ENCODE measurements at places on chromosomes 1 and 21. TPM values are rescaled to one million over a fixed set of nuclear protein-coding genes. Genes with fewer than 3 reads are reported as not detected.
A peak's percentile ranks its signal among the peaks of the same experiment; 100 is the strongest.

GRCh38 chr1:195294911-195295310, 1313.3 kb downstream of the KCNT2 start:
- H3K4me3 ChIP-seq = no peak overlapping the region
- H3K36me3 ChIP-seq = no peaks in the 10 kb centered on the region
- no peak overlapping the region for H3K27ac ChIP-seq
- H3K4me1 ChIP-seq = no peaks in the 10 kb centered on the region
- H3K27me3 ChIP-seq = no peaks in the 10 kb centered on the region

GRCh38 chr1:10663678-10664035, 132.8 kb downstream of the CASZ1 start:
- H3K4me3 ChIP-seq = peak overlapping the region; percentile 33
- H3K36me3 ChIP-seq = peaks cover 18% of the 10 kb centered on the region
- H3K27ac ChIP-seq = peak overlapping the region; percentile 76
- no peak for DNase-seq
- no peaks in the 10 kb centered on the region for H3K27me3 ChIP-seq
- H3K4me1 ChIP-seq = peaks cover 56% of the 10 kb centered on the region

GRCh38 chr1:77271852-77272580, 9.8 kb upstream of the AK5 start:
- no peak overlapping the region for H3K27ac ChIP-seq
- H3K4me3 ChIP-seq = no peak overlapping the region
- H3K36me3 ChIP-seq = no peaks in the 10 kb centered on the region
- no peak for DNase-seq

DNA sequence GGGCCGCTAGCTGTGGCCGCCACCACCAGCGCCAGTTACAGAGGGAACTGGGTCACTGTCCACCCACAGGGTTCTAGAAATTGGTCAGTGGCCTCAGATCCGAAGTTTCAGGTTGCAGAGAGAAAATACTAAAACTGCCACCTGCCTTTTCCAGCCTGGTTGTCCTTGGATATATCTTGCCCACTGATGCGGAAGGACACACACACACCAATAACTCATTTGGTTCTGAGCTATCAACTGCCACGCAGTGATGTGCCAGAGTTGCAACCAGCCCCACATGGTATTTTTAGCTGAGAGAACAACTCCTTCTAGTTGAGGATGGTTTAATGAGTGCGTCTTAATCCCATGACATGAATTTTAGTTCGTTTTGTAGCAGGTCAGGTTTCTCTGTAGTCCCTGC, 68.1 kb downstream of the SH3BGR start:
- no peak for DNase-seq
- no peaks in the 10 kb centered on the region for H3K27me3 ChIP-seq
- H3K36me3 ChIP-seq = no peaks in the 10 kb centered on the region

DNA sequence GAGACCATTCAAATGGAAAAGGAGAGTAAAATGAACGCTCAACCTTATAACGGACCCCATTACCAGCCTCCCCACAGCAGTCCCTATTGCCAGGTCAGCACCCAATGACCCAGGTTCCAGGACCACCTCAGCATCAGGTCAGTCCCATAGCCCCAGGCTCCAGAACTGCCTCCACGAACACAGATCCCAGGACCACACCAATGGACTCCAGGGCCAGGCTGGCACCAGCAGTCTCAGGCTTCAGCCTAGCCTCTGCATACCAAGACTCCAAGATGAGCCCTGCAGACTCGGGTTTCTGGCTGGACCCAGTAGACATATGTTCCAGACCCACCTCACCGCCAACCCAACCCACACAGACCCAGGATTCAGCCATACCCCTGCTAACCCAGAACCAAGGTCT, 625.0 kb upstream of the RGS18 start:
- no peaks in the 10 kb centered on the region for H3K4me1 ChIP-seq
- no peaks in the 10 kb centered on the region for H3K36me3 ChIP-seq
- no peak for DNase-seq
- H3K27ac ChIP-seq = no peak overlapping the region
- H3K4me3 ChIP-seq = no peak overlapping the region

DNA sequence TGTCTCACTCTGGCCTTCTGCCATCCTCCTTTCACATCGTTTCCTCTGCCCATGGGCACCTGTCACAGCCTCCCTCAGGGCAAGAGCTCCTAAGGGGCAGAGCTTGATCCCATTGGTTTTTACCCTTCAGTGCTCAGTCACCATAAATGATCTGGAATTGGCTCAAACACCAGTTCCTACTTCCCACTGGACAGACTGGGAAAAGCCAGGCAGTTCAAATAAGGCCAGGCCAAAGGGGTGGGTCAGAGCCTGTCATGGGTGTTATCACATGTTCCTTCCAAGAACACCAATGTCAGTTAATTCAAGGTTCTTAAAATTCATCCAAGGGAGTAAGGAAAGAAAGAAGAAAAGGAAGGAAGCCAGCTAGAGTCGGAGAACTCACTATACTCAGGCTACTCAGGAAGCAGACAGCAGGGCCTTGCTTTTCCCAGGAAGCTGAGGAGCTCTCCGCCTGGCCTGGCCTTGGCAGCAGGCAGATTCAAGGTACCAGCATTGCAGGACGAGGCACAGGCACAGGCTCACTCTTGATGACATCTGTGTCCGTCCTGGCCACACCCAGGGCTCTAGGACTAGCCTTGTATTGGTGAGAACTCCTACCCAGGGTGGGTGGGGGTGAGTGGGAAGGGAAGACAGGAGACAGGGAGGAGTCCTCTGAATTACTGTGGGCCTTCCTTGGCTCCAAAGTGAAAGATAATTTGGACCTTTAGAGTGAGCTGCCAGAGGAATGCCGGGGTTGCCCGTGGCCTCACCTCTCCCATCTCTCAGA, 32.2 kb upstream of the ARTN start:
- no peak overlapping the region for H3K27ac ChIP-seq
- H3K4me3 ChIP-seq = no peak overlapping the region
- peaks cover 29% of the 10 kb centered on the region for H3K36me3 ChIP-seq
- H3K27me3 ChIP-seq = no peaks in the 10 kb centered on the region
- H3K4me1 ChIP-seq = no peaks in the 10 kb centered on the region

GRCh38 chr1:159856576-159856975, 5.9 kb downstream of the VSIG8 start:
- no peaks in the 10 kb centered on the region for H3K36me3 ChIP-seq
- no peak for DNase-seq
- no peak overlapping the region for H3K27ac ChIP-seq
- no peak overlapping the region for H3K4me3 ChIP-seq
- peaks cover 67% of the 10 kb centered on the region for H3K4me1 ChIP-seq
- no peaks in the 10 kb centered on the region for H3K27me3 ChIP-seq

DNA sequence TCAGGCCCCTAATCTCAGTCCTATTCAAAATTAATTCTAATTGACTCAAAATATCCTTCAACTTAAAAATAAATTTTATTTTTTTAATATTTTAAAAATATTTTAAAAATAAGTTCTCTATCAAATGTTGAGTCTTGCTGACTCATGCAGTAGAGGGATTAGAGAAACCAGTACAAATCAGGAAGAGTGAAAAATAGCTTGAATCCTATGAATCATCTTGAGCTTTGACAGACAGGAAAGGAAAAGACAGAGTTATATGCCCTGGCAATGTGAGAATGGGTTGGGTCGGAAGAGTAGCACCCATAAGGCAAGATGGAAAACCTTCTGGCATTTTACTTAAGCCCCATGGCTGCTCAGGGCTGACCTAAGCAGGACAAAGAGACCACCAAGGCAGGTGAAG, 346.6 kb upstream of the RUNX1 start:
- no peaks in the 10 kb centered on the region for H3K27me3 ChIP-seq
- no peaks in the 10 kb centered on the region for H3K4me1 ChIP-seq
- no peak overlapping the region for H3K4me3 ChIP-seq
- H3K36me3 ChIP-seq = no peaks in the 10 kb centered on the region

DNA sequence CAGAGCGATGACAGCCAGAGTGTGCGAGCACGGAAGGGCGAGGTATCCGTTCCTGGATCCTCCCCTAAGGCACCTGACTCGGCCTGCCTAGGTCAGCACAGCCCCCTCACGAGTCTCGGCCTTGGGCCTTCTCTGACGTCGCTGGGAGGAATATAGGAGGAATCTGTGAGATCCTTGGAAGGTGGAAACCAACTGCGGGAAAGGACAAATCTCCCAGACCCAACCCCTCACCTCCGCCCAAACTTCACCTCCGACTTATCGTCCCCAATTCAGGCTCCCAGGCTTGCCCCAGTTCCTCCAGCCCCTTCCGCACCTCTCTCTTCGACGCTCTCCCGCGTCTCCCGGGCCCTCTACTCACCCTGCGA, 494 bp downstream of the APH1A start:
- peaks cover 15% of the 10 kb centered on the region for H3K4me1 ChIP-seq
- H3K27ac ChIP-seq = peak overlapping the region; percentile 99
- H3K4me3 ChIP-seq = peak overlapping the region; percentile 98
- DNase-seq = no peak
- no peaks in the 10 kb centered on the region for H3K27me3 ChIP-seq
- H3K36me3 ChIP-seq = peaks cover 7% of the 10 kb centered on the region

DNA sequence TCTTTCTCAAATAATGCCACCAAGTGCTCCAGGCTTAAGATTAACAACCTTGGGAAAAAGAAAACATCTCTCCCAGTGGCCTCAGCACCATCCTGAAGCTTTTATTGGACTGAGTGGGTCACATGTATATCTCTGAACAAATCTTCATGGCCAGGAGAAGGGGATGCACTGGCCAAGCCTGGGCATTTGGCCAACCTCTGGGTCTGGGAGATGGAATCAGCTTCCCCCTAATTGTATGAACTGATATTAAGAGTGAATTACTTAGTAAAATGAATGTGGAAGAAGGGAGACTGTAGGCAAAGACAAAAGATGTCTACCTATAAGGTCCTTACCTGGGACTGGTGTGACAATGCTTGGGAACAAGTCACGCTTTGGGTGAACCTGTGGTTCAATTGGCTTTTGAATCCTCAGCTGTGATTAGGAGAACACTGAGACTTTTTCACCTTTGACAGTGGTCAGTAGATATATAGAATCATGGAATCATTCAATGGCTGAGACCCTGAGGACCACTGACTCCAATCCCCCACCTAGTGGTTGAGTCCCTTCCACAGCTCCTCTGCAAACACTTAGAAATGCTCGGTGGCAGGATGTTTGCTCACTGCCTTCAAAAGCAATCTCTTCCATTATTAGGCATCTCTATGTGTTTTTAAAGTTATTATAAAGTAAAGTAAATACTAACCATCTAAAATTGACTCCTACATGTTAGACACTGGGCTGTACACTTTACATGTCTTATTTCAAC, 102.6 kb upstream of the ATP1A1 start:
- no peak for DNase-seq
- peaks cover 22% of the 10 kb centered on the region for H3K4me1 ChIP-seq

DNA sequence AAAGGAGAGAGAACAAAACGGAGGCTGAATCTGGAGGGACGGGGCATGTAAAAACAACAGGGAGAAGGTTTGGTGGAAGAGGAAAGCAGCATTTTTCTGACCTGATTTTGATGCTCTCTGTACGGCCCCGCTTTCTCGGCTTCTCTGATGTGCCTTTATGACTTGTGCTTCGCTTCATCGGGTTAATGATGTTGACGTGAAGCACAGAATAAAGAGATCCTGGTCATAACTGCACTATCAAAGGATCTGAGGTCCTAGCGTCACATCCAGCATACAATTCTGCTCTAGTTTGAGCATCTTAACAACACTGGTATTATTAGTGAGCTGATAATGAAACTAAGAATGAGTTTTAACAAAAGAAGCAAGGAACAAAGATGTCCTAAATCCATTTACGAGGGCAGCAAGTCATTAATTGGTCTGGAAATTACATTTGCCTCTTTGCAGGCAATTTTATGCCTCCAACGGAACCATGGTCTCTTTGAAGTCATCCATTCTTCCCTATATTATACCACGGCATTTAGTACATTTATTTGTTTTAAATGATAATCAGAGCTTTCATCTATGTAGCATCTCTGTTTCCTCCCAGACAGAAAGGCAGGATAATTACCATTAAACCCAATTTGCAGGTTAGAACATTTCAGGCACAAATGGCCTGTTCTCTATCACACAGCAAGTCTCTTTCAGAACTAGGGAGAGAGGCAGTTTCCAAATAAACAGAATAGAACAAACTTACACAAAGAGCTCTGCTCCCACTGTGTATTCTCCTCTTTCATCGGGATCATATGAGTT, 45.3 kb upstream of the B3GALNT2 start:
- no peak for DNase-seq
- no peaks in the 10 kb centered on the region for H3K36me3 ChIP-seq
- no peak overlapping the region for H3K4me3 ChIP-seq
- no peaks in the 10 kb centered on the region for H3K4me1 ChIP-seq
- no peaks in the 10 kb centered on the region for H3K27me3 ChIP-seq
- no peak overlapping the region for H3K27ac ChIP-seq

DNA sequence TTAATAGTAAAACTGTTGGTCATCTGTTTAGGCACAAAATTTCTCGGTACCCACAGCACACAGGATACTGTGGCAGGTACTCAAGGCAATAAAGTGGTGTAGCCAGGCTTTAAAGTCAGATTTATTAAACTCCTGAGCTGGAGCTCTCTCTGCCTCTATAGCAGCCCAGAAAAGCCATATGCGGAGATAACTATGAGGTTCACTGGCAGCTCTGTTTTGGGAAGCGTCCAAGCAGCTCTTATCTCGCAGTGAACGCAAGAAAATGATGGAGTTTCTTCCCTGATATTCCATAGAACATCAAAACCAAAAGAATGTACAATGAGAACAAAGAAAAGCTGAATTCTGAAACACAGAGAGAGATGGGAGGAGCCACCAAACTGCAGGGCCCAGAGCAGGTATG, 248.3 kb downstream of the C1orf94 start:
- H3K4me3 ChIP-seq = no peak overlapping the region
- no peaks in the 10 kb centered on the region for H3K4me1 ChIP-seq
- H3K36me3 ChIP-seq = no peaks in the 10 kb centered on the region
- H3K27me3 ChIP-seq = no peaks in the 10 kb centered on the region
- no peak overlapping the region for H3K27ac ChIP-seq
- DNase-seq = no peak

DNA sequence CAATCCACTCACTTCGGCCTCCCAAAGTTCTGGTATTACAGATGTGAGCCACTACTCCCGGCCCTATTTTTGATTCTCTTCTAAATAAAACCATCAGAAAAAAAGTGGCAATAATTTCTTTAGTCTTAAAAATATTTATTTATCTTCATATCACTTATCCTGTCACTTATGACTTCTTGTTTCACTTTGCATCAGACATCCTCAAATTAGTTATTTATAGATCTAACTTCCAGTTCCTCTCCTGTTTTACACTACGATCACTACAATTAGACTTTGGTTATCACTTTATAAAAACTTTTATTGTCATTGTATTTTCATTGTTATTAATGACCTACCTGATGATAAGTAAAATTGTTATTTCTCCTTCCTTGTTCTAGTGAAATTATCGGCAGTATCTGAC, 783.4 kb upstream of the BRINP3 start:
- H3K27me3 ChIP-seq = no peaks in the 10 kb centered on the region
- H3K36me3 ChIP-seq = no peaks in the 10 kb centered on the region
- DNase-seq = no peak
- H3K4me3 ChIP-seq = no peak overlapping the region

- no peak overlapping the region for H3K27ac ChIP-seq
- H3K36me3 ChIP-seq = no peaks in the 10 kb centered on the region
- H3K27me3 ChIP-seq = no peaks in the 10 kb centered on the region
- H3K4me3 ChIP-seq = no peak overlapping the region
- no peak for DNase-seq
Observed at GRCh38 chr1:209895709-209896108, 42.3 kb upstream of the SYT14 start.

SH3GLB1 gene
- 47.7 TPM for total RNA-seq

GCLM gene
- 17.1 TPM for total RNA-seq

ETS2 gene
- total RNA-seq = 67.5 TPM

SLC44A3 gene
- total RNA-seq = 11.7 TPM
